ENCODE measurements at places on chromosomes 12 and 14. TPM values are rescaled to one million over a fixed set of nuclear protein-coding genes. Genes with fewer than 3 reads are reported as not detected.
A peak's percentile ranks its signal among the peaks of the same experiment; 100 is the strongest.

DNA sequence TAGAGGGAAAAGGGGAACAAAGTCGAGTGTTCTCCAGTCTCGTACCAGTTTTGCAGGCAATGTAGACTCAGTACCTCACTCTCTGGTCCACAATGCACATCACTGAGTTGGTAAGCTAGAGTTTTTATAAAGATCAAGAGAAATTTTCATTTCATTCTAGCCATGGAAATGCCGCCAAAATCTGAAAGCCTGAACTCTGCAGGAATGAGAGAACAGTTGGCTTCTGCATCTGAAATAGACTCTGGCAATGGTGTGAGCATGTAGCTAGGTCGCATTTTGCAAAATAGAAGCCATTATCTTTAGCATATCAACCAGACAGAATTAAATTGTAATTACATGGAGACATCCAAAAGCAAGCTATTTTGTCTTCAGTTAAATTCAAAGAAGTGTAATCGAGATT lies 381.0 kb downstream of the NOVA1 start:
- no peaks in the 10 kb centered on the region for H3K4me1 ChIP-seq
- no peak overlapping the region for H3K27ac ChIP-seq
- no peak overlapping the region for H3K4me3 ChIP-seq
- DNase-seq, result no peak

MUCL1 gene
- not detected for total RNA-seq

- peak overlapping the region; percentile 21 for H3K4me3 ChIP-seq
- no peak overlapping the region for H3K27ac ChIP-seq
- no peaks in the 10 kb centered on the region for H3K27me3 ChIP-seq
- peaks cover 14% of the 10 kb centered on the region for H3K4me1 ChIP-seq
Measured at GRCh38 chr12:49537231-49537751, 1.5 kb upstream of the KCNH3 start.

- no peaks in the 10 kb centered on the region for H3K36me3 ChIP-seq
- H3K4me1 ChIP-seq, result peaks cover 16% of the 10 kb centered on the region
- DNase-seq, result no peak
- no peak overlapping the region for H3K4me3 ChIP-seq
Measured at GRCh38 chr12:75712223-75712622, 200.8 kb upstream of the KRR1 start.

TMEM30B gene
- 3.7 TPM for total RNA-seq

DNA sequence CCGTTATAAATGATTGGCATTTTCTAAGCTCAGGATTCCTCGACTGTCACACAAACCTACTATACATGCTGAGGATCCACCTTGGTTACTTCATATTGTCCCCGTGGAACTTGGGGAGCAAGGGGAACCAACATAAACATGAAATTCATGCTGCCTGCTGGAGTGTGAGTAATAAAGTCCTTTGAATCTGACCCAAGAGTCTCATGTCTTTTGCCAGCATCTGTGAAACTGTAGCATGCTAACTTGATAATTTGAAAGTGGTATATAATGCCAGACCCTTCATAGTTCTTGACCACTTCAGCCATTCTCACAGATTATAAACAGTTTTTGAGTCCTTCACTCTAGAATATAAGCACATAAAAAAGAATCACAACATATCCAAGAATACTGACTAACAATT lies 17.1 kb downstream of the SLC35F4 start:
- no peak overlapping the region for H3K4me3 ChIP-seq
- H3K27ac ChIP-seq, result no peak overlapping the region
- DNase-seq, result no peak
- no peaks in the 10 kb centered on the region for H3K27me3 ChIP-seq
- no peaks in the 10 kb centered on the region for H3K4me1 ChIP-seq

CCDC175 gene
- total RNA-seq, result not detected

FAM222A gene
- 32.4 TPM for total RNA-seq

NID2 gene
- 41.2 TPM for total RNA-seq

DNA sequence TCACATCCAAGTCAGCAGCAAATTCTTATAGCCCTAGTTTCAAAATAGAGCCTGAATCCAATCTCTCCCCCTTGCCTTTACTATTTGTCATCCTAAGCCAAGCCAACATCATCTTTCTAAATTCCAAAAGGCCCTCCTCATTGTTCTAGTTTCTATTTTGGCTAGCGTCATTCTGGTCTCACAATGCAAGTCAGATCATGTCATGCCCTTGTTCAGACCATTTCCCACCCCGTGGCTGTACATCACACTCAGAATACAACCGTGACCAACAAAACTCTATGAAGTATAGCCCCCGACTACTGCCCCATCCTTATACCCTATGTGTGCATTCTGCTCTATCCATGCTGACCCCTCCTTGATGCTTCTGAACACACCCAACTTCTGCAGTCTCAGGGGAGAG lies 12.3 kb upstream of the GNG2 start:
- no peaks in the 10 kb centered on the region for H3K36me3 ChIP-seq
- H3K4me3 ChIP-seq, result no peak overlapping the region
- H3K27ac ChIP-seq, result no peak overlapping the region
- no peaks in the 10 kb centered on the region for H3K27me3 ChIP-seq

- no peaks in the 10 kb centered on the region for H3K36me3 ChIP-seq
- no peak for DNase-seq
Measured at GRCh38 chr12:105485921-105486320, 155.4 kb downstream of the C12orf75 start.

DNA sequence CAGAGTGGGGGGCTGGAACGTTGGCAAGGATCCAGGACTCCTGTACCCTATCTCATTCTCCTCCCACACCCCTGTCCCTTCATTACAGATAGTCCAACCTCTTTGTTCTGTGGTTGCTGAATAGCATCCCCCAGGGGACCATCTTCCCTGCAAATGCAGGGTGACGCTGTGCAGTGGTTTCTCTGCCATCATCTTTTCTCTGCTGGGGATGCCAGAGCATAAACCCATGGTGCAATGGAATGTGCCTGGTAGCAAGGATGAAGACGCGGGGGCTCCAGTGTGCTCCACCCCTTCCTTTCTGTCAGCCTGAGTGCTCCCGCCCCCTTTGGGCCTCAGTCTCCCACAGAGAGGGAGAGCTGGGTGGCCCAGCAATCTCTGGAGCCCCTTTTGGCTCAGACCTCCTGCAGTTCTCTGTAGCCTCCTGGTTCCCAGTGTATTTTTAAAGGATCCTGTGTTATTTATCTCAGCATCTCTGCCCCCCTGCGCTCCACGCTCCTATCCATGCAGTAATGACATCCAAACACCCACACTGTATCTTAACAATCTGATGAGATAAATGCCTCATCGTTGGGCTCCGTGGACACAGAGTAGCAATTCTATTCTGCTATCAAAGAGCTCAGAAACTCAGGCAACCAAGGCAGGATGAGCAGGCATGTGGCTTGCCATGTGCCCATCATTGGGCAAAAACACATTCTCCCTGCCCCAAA lies 212.8 kb downstream of the CACNA1C start:
- no peaks in the 10 kb centered on the region for H3K4me1 ChIP-seq
- H3K4me3 ChIP-seq, result no peak overlapping the region
- peak overlapping the region; percentile 29 for H3K27ac ChIP-seq
- no peak for DNase-seq
- H3K27me3 ChIP-seq, result no peaks in the 10 kb centered on the region

DNA sequence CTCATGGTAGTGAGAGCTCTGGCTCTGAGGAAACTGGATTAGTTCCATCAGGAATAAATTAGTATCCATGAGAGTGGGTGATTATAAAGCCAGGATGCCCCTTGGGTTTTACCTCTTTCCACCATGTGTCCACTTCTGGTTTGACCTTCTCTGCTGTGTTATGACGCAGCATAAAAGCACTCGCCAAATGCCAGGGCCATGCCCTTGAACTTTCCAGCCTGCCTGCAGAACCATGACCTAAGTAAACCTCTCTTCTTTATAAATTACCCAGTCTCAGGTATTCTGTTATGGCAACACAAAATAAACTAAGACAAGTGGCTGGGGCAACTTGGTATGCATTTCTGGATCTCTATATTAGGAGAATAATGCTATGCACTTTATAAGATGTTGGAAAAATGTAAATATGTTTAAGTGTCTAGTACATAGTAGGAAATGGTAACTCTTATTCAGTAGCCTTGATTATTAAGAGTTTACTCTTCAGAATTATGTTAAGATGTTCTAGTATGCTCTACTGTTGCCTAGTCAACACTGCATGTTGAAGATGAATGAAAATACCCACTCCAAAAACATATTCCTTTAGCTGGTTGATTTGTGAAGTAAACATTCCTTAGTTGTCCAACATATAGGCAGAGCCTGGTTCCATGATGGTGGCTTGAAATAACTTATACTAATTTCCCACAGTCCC lies 455.6 kb upstream of the TMPO start:
- no peak overlapping the region for H3K4me3 ChIP-seq
- no peak overlapping the region for H3K27ac ChIP-seq
- H3K4me1 ChIP-seq, result no peaks in the 10 kb centered on the region
- H3K27me3 ChIP-seq, result no peaks in the 10 kb centered on the region
- no peak for DNase-seq

AKAP5 gene
- not detected for total RNA-seq

DNA sequence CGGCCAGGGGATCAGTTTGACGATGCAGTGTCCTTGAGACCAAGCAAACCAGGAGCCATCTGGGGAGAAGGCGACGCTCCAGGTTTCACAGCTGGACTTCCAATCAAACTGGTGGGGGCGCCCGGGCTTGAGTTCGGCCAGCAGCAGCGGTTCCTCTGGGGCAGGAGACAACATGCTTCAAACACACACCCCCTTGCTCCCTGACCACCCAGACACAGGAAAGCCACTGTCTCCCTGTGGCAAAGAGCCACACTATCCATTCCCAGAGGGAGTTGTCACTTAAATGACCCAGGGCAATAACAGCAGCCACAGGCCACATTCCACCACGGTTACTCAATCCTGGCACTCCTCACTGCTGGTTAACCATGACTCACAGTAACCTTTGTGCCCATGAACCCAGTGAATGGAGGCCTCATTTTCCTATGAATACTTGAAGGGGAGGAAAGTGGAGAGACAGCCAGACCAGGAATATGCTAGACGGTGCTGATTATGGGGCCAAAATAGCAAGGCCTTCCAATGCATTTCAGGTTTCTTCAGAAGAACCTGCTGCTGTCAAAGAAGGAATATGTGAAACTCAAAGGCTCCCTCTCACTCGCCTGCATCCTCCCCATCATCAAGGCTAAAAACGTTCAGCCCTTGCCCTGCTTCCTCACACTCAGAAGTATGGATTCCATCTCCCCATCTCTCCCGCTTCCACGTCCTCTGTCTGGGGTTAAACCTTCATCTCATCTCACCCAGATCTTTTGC lies 8.5 kb downstream of the WSB2 start:
- H3K27me3 ChIP-seq, result no peaks in the 10 kb centered on the region
- peaks cover 13% of the 10 kb centered on the region for H3K36me3 ChIP-seq
- H3K27ac ChIP-seq, result peak overlapping the region; percentile 86
- no peaks in the 10 kb centered on the region for H3K4me1 ChIP-seq

RHOJ gene
- 5.9 TPM for total RNA-seq

GRCh38 chr12:16857456-16857923 lies 251.5 kb upstream of the LMO3 start:
- no peak for DNase-seq
- no peak overlapping the region for H3K4me3 ChIP-seq
- H3K4me1 ChIP-seq, result no peaks in the 10 kb centered on the region
- no peak overlapping the region for H3K27ac ChIP-seq

GRCh38 chr12:71440763-71441748 lies 1.5 kb downstream of the LGR5 start:
- H3K27me3 ChIP-seq, result no peaks in the 10 kb centered on the region
- H3K36me3 ChIP-seq, result no peaks in the 10 kb centered on the region
- H3K4me3 ChIP-seq, result no peak overlapping the region
- no peak overlapping the region for H3K27ac ChIP-seq
- peaks cover 24% of the 10 kb centered on the region for H3K4me1 ChIP-seq
- DNase-seq, result no peak

Measured in right atrium auricular region (tissue), 2 donors.